ENCODE measurements at places on chromosomes 16 and 17.

DNA sequence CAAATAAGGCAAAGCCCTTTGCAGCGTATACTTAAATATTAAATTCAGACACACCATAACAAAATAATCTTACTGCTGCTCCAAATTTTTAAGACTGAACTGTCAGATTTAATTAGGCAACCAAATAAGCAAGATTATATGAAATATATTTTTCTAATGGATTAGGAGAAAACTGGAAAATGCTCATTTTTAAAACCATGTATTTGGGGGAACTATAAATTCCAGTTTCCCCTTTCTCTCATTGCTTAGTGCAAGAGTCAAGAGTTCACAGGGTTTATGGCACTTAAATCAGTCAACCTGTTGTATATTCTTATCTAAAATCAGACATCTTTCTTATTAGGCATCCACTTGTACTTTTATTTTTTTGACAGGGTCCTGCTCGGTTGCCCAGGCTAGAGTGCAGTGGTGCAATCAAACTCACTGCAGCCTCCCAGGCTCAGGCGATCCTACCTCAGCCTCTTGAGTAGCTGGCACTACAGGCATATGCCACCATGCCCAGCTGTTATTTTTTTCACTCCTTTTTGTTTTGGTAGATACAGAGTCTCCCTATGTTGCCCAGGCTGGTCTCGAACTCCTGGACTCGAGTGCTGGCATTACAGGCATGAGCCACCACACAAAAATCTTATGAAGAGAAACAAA lies 2.1 kb upstream of the KANSL1 start:
- DNase-seq, result no peak

GRCh38 chr17:73320601-73321264 lies 8.9 kb upstream of the CDC42EP4 start:
- DNase-seq, result no peak

DNA sequence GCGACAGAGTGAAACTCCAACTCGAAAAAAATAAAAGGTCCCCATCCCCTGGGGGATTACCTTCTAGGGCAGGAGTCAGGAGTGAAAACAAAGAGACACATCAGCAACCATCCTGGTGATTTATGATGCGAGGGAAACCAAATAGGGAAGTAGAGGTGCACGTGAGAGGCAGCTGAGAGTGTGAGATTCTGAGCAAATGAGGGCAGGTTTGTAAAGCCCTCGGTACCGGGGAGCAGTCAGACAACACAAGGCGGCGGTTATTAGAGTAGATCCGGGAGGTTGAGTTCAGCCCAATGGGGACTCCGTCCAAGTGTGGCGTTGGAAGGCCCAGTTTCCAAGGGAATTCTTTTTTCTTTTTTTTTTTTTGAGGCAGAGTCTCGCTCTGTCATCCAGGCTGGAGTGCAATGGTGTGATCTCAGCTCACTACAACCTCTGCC lies 7.4 kb upstream of the ARMC7 start:
- DNase-seq, result no peak

DNA sequence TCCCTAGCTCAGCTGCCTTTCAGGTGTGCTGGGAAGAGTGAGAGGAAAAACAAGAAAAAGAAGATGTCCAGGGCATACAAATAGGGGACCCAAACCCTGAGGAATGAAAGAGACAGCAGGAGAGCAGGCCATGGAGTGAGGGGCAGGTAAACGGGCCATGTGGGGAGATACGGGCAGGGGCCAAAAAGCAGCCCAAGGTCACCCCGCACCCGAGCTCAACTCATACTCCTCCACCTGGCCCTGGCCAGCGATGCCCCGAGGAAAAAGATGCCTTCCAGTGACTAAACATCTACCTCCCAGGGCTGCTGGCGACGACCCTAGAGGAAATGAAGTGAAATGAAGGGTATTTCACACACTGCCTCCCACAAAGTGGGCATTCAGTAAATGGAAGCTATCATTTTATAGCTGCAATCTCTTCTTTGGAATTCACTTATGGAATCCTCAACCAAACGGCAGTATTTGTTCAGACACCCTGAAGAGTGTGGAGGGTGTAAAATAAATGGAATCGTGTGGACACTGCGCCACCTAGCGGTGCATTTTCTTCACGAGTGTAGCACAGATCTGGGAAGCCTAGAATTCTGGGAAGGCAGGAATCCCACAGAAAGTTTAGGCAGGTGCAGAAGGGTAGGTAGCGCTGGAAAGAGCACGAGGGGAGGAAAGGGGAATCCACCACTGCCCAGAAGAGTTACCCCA lies 14.9 kb downstream of the ELAC2 start:
- peak; percentile 28 for DNase-seq

DNA sequence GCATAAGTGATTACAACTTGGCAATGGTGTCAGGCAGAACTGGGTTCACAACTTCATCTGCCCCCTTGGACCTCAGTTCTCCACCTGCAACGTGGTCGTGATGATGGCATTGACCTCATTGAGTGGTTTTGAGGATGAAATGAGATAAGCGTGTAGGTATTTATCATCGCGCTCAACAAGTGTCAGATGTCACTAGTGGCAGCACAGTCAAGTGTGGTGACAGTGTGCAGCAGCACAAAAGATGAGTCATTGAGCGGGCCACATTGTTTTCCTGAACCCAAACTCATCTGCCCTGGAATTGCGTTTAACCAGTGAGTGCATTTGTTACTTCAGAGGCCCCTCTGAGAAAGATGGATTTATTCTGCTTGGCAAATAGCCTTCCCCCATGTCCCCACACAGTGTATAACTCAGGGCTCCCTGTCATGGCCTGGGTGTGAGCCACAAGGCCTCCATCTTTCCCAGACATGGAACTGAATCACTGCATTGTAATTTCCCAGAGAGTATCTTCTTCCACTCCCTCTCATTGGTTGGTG lies 20.9 kb downstream of the IRX3 start:
- DNase-seq, result no peak

DNA sequence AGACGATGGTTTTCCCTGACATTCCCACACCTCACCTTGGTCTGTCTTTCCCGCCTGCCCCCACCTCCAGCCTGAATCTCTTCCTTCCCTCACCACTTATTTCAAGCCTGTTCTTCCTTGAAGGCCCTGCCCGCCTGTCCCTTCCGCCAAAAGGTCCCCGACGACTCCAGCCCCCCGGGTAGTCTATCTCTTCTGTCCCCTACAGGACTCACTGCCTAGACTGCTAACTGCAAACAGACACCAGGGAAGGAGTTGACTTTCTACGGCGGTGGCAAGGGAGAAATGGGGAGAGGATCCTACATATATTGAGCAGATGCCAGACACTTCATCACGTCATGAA lies 53.7 kb downstream of the NT5M start:
- no peak for DNase-seq

GRCh38 chr17:58156839-58157803 lies 8.9 kb downstream of the OR4D1 start:
- peak; percentile 38 for DNase-seq

GRCh38 chr17:59752922-59753321 lies 45.5 kb downstream of the VMP1 start:
- no peak for DNase-seq

- peak; percentile 44 for DNase-seq
Measured at GRCh38 chr16:2339521-2340484, 725 bp downstream of the ABCA3 start.

GRCh38 chr16:4511441-4512082 lies 27.0 kb downstream of the CDIP1 start:
- DNase-seq, result no peak
